Putamen (tissue), 1 donor: ENCODE measurements at places on chromosomes 16 and 17.

DNA sequence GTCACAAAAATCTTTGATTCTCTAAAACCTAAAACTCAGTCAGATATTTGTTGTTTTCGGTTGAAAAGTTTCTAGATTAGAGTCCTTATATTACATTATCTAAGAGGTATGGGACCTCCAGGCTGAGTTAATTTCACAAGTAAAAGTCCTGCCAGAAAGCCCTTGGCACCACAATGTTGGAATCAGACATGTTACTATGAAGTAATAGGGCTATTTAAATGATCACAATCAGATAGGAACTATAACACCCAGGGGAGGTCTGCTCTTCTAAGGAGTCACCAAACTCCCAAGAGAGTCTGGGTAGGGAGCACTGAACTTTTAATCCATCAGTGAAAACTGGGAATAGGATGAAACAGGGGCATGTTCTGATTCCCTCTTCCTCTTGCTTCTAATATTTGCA is 54.2 kb downstream of the WIPI1 start:
- no peak for DNase-seq

- no peak for DNase-seq
These were observed 418.9 kb upstream of the C16orf82 start for GRCh38 chr16:26647870-26648269.

DNA sequence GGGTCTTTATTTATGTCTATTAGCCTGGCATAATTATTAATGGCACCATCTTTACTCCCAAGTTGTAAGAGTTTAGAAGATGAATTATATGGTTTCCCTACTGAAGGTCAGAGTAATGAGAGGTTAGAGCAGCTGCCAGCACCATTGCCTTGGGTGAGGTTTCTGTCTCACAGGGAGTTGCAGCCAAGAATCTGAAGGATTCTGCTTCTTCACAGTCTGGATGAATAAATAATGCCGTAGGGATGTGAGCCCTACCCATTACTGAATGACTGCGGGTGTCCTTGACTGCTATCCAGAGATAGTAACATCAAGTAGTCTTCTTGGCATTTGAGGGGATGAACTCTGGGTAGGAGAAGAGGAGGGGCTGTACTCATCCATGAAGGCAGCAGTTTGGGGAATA is 52.8 kb upstream of the SMIM36 start:
- no peak for DNase-seq

- DNase-seq = no peak
These were observed 3.6 kb downstream of the AMDHD2 start for GRCh38 chr16:2523801-2524231.

DNA sequence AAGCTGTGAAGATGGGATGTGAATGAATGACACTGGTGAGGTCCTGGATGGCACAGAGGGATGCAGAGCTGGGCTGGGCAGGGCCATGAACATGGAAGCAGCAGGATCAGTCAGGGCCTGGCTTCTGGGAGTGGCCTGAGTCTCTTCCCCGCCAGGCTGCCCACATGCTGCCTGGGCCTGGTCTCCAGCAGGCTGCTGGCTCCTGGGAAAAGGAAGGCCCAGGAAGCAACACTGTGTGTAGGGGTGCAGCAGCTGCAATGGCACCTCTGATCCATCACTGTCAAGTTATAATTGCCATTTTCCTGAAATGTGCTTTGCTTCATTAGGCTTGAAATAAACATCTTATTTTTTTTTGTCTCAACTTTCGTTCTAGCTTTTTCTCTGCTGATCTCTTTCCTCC is 260.2 kb upstream of the N4BP1 start:
- no peak for DNase-seq

DNA sequence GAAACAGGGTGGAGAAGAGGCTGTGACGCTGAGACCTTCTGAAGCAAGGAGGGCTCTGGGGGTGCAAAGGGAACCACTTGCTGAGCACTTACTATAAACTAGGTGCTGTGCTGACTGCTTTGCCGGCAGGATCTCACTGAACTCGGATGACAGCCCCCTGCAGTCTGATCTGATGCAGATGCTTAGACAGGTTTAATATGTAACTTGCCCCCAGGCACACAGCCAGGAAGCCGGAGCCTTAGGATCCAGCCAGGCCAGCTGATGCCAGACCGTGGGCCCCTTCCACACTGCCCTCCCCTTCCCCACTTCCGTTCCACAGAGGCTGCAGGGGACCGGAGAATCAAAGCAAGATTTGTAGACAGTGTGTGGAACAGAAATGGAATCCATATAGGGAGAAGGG is 23.1 kb downstream of the SPACA3 start:
- no peak for DNase-seq

GRCh38 chr16:28497861-28498599 is 3.6 kb downstream of the APOBR start:
- no peak for DNase-seq

DNA sequence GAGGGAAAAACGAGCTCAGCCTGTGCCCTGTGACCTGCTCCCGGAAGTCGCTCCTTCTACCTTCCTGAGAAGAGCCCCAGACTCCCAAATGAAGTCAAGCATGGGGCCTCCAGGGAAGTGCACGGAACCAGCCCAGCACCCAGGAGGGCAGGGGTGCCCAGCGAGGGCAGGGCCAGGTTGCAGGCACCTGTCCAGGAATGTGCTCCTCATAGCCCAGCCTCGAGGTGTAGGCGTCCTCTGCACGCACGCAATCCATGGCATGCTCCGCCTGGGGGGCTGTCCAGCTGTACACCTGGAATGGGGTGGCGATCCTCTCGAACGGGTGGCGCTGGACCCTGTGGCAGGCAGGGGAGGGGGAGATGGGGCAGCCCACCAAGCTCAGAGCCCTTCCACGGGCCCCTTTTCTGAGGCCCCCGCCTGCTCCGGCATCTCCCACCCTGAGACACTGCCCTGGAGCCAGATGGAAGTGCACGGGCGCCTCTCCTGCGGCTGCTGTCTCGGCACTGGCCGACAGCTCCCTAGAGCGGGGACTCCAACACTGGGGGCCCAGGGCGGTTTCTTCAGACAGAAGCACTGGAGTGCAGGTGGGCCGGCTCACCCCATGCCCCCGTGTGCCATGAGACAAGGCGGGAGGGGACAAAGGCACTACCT is 10.9 kb downstream of the CLUH start:
- no peak for DNase-seq

- no peak for DNase-seq
These were observed 639 bp downstream of the CLDN6 start for GRCh38 chr16:3017344-3017743.
